ENCODE measurements at places on chromosomes 5 and 9.

GRCh38 chr5:82154776-82155175 is 123.4 kb downstream of the RPS23 start:
- DNase-seq: no peak

- no peak for DNase-seq
Measured at GRCh38 chr5:174972291-174972690, 247.9 kb downstream of the MSX2 start.

GRCh38 chr5:125961150-125961549 is 462.1 kb upstream of the GRAMD2B start:
- DNase-seq: no peak

DNA sequence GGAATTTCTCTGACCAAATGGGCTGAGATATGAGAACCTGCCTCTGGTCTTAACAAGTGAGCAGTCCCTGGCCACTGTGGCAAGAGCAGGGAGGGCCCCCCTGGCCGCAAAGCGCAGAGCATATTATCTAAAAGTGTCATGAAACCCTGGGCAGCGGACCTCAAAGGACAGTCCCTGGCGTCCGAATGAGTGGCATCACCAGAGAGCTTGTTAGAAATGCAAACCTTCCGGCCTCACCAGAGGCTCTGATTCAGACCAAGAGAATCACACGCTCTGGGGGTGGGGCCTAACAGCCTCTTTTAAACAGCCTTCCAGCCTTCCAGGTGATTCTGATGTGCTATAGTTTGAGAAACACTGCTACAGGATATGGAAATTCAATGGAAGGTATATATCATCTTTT is 10.9 kb downstream of the PTPN3 start:
- DNase-seq: no peak

GRCh38 chr9:90322296-90322695 is 320.3 kb downstream of the DIRAS2 start:
- DNase-seq: no peak

DNA sequence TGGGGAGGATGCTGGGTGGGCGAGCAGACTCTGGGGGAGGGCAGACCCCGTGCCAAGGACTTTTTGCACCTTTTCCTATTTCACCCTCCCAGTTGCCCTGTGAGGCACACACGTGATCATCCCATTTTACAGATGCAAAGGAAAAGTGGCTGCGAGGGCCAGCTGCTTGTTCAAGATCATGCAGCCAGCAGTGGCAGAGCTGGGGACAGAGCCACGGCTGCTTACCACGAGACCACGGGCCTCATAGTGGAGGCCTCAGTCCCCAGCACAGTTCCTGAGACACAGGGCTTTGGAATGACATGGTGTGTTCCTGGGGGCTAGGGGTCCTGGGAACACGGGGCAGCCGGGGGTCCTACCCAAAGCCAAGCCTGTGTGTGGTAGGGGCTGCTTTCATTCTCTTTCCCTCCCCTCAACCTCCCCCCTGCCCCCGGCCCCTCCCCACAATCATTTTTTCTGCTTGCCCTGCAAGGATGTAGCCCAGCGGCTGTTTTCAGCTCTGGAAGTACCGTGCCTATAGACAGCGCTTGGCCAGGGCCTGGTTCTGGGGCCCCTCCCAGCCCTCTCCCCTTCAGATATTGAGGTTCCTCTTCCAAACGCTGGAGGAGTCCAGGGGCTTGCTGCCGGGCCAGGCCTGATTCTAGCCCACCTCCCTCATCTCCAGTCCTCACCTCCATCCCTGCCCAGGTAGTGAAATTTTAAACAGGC is 58.5 kb upstream of the IER5L start:
- peak; percentile 20 for DNase-seq

- DNase-seq: no peak
Measured at GRCh38 chr5:154542581-154542980, 64.6 kb upstream of the HAND1 start.

DNA sequence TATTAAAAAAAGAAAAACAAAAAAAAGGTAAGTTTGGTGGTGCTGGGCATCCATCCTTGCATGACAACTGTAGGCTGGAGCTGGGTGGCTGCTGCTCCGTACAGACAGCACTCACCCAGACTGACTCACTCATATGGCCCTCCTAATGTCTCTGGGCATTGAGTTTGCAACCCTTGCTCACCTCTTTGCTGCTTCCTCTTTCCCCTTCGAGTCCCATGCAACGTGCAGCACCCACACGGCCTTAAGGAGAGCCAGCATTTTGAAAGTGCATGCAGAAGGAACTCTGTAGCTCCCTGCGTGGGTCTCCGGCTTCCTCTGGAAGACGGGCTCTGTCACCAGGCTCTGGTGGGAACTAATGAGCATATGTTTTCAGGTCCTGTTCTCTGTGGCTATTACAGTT is 60.5 kb upstream of the ENTREP1 start:
- no peak for DNase-seq

DNA sequence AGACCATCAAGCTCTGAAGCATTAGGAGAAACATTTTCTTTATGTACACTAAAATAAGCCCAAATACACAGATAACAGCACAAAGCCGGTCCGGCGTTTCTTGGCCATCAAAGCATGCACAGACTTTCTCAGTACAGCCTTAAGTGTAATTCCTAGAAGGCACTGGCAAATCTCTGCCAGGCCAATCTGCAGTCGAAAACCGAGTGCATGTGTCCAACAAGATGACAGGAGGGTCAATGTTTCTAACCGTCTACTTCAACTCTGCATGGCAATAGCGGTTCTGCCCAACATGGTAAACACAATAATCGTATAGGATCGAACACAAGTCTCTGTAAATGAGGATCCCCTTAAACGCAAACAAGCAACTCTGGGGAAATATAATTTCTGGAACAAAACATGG is 1.1 kb downstream of the ARL15 start:
- no peak for DNase-seq

DNA sequence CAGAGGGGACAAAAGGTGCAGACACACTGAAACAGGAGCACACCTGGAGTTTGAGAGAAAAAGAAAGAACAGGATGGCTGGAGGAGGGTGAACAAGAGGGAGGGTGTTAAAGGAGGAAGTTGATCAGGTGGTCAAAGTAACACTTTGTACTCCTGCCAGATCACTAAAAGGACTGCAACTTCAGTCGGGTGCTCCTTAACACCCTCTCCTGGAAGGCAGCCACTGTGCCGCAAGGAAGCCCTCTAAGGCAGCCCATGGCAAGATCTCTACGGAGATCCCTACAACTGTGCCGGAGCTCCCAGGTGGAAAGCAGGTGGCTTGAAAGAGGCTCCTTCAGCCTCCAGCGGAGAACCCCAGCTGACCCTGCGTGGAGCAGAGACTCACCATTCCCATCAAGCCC is 124.4 kb upstream of the MSX2 start:
- DNase-seq: no peak

- peak; percentile 47 for DNase-seq
Measured at GRCh38 chr9:34989946-34990635, 546 bp downstream of the DNAJB5 start.

GRCh38 chr9:26809795-26810194 is 82.8 kb downstream of the CAAP1 start:
- no peak for DNase-seq

- DNase-seq: no peak
Measured at GRCh38 chr5:6365142-6365976, 13.0 kb downstream of the MED10 start.
